Sigmoid colon (tissue), 7 donors: ENCODE measurements at places on chromosomes 6 and 20.

- no peak for DNase-seq
Observed at GRCh38 chr6:41193884-41194283, 7.1 kb downstream of the TREML2 start.

DNA sequence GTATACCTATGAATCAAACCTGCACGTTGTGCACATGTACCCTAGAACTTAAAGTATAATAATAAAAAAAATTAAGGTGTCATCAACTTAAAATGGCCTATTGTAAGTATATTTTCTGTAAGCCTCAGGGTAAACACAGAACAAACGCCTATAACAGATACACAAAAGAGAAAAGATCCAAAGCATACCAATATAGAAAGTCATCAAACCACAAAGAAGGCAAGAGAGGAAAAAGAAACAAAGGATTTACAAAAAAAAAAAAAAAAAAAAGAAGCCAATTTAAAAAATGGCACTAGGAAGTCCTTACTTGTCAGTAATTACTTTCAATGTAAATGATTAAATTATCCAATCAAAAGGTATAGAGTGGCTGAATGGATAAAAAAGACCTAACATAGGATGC is 24.6 kb upstream of the ASF1A start:
- no peak for DNase-seq

DNA sequence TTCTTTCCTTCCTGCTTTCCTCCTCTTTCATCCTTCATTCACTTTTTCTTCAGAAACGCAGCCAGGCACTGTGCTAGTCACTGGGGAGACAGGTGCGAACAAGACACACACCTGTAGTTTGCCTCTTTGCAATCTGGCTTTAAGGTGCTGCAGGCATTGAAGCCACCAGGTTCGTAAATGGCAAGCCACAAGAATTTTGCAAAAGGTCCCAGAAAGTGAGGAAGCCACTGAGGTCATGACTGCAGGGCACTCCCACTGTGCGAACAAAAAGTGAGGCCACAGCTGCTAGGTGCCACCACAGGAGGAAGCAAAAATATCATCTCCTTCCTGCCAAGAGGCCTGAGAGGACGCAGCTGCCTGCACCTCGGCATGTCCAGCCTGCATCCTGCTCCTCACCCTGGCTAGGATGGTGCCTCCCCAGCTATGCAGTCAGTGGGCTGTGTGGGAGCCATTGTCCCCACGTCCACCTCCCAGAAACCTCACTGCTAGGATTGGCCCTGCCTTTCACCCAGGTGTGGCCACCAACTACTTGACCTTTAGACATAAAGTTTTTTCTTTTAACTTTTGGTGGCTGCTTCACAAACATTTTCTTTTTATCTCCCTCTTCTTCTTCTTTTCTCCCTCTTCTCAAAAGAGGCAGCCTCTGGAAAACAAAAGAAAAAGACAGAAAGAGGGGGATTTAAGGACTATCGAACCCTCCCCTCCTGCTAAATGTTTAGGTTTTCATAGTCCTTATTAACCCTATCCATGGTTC is 230.8 kb downstream of the BCAS1 start:
- no peak for DNase-seq

- DNase-seq, result no peak
Observed at GRCh38 chr6:96089173-96089572, 73.4 kb downstream of the FUT9 start.

DNA sequence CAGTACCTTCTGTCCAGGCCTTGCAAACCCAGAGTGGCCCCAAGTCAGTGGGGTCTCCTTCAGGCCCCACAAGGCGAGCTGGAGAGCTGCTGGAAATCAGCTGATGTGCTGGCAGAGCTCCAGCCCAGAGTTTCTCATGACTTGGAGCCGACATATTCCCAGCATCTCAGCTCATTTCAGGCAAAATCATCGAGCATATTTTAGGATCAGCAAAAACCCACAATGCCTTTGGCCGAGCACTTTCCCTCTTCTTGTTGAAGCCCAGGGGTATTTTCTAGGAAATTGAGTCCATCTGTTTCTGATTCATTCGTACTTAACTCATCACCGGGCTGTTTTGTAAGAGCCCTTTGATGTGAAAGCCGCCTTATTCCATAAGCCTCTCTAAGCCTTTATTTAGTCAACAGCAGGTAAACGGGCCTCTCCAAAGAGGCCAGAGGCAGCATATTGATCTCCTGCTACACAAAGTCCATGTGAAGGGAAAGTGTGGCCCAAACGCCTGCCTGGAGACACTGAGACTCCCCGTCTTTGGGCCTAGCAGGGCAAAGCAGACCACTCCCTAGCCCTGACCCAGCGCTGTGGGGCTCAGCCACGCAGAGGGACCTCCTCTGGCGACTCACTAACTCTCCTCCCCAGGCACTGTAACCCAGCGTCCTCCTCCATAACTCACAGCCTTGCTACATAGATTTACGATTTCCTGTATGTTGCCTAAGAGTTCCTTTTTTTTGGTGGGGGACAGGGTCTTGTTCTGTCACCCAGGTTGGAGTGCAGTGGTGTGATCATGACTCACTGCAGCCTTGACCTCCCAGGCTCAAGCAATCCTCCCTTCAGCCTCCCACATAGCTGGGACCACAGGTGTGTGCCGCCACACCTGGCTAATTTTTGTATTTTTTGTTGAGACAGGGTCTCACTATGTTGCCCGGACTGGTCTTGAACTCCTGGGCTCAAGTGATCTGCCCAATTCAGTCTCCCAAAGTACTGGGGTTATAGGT is 12.1 kb upstream of the C20orf203 start:
- DNase-seq, result no peak

- no peak for DNase-seq
Observed at GRCh38 chr6:2852921-2853322, 11.3 kb upstream of the SERPINB1 start.

DNA sequence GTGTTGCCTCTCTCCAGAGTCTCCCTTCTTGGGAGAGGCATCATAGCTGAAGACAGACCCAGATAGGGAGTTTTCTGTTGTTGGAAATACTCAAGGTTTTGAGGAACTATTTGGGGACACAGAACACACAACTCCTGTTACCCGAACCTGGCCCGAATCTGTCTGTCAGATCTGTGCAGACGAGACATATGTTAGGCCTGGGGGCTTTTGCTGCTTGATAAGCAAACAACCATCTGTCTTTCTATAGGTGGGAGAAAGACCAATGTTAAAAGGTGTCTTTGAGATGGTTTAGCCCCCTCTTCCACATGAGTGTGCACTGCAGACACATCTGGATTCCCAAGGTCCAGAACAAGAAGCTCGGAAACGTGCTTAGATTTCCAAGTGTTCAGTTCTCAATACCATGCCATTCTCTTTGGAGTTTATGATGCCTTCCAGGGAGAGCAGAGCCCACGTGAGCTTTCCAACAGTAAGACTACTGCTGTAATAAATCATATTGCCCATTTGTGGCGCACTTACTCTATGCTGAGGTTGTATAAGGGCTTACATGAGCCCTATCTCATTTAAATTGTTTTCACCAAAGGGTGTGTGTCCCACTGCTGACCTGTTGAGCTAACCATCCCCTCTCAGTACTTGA is 3.8 kb upstream of the STX16 start:
- peak; percentile 44 for DNase-seq

DNA sequence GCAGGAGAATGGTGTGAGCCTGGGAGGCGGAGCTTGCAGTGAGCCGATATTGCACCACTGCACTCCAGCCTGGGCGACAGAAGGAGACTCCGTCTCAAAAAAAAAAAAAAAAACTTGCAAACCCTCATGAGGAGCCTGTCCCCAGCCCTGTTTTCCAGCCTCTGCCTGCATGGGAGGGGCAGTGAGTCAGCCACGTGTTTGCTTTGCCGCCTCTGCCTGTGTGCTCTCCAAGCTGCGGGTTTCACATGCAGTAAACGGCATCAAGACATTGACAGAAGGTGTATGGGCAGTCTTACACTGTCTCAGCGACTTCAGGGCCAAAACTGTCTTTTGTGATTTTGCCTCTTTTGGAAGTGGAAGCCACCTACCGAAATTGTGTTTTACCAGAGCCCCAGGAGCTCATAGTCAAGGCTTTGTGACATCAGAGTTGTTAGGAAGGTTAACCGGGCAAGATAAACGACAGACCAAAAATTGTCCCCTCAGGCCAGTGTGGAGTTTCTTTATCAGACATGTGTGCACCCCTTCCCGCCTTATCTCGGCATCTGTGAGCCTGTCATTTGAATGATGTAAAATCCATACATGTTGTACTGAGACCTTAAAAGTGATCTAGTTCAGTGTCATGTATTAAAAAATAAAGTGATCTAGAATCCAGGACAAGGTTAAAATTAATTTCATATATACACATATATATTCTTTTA is 52.9 kb downstream of the RPP40 start:
- no peak for DNase-seq

DNA sequence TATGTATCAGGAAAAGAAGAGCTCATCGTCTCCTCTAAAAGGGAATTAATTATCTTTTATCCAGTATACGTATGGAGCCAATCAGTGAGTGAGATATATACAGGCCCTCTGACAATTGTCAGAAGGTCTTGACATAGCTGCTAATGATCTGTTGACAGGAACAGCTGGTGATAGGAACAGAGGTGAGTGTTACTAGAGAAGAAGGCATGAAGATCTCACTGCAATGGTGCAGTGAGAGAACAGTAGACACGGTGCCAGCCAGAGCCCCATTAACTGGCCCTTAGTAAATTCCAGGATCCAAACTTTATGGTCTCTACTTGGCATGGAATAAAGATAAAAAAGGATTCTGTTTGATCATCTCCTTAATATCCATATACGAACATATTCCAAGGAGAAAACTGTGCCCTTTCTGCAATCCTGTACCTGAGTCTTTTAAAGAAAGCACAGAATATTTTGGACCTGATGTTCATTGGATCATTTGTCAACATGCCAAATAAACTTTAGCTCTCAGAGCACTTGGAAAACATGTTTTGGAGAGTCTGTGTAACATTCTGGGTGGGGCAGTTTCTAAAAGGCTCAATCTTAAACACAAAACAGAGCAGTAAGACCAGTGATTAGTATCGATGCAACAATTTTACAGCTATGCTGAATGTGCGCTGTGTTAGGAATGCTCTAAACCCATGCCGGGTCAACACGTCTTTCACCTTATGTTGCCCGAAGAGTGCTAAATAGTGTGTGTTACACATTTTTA is 135.8 kb upstream of the CITED2 start:
- DNase-seq, result no peak

GRCh38 chr6:35541836-35542235 is 29.1 kb upstream of the TULP1 start:
- no peak for DNase-seq

- DNase-seq, result no peak
Observed at GRCh38 chr20:33820362-33820761, 9.2 kb downstream of the CHMP4B start.

- DNase-seq, result no peak
Observed at GRCh38 chr20:36447101-36447500, 94.2 kb upstream of the MYL9 start.

DNA sequence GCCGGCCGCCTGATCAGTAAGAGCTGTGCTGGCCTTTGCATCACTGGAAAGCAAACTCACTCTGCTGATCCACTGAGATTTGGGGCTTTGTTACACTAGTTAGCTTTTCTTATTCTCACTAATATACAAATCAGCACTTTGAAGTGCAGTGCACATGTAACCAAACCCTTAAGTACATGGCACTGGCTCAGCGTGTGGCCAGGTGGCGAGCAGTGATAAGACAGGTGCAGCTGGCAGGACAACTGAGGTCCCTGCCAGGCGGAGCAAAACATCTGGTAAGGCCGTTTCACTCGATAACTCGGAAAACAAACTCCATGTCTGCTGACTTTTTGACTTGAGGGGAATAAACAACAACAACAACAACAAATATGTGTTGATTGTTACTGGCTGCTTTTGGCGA is 11.0 kb downstream of the GFRA4 start:
- DNase-seq, result no peak

- DNase-seq, result no peak
Observed at GRCh38 chr6:47581591-47581990, 104.0 kb downstream of the CD2AP start.

DNA sequence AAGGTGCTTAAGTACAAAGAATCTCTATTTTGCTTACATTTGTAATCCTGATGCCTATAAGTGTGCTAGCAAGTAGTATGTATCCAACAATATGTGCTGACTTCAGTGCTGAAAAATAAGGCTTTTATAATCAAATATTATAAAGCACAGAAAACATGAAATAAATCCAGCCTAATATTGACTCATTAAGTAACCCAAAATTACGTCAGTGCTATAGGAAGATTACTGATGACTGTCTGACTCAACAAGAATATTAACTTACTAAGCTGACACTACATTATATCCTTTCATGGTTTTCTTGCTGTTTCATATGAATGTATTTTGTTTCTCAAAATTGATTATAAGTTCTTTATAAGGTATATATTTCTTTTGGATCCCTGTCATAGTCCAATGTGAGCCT is 76.1 kb downstream of the ME1 start:
- no peak for DNase-seq

DNA sequence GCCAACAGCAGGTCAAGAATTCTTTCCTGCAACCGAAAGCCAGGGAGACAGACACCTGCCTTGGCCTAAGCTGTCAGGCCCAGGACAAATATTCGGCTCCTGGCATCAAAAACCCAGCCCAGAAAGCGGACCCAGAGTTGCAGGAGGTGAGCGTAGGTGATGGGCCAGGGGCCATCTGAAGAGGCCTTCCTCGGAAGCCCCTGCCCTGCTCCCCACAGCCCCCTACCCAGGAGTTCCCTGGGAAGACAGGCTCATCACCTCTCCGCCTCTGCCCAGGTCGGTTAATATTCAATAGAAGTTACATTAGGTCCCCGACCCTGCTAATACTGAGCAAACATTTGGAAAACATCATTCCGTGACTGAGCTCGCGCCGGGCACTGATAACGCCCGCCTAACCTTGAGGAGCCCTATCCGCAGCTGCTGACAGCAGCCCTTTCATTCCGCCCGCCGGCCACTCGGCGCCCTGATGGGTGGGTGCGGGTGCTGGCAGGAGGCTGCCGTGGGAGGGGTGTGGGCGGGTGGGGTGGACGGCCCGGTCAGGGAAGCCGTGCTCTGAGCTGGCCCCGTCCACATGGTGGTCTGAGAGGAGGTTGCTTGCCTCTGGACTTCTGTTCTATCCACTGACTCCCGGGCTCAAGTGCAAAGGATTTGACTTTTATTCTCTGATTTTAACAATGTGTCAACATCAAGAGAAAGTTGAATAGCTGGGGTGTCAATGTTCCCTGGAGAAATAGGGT is 55.7 kb downstream of the HNF4A start:
- DNase-seq, result no peak
